Colonic mucosa (tissue), 4 donors: ENCODE measurements at places on chromosomes 6 and 20. TPM values are rescaled to one million over a fixed set of nuclear protein-coding genes. Genes with fewer than 3 reads are reported as not detected.
A peak's percentile ranks its signal among the peaks of the same experiment; 100 is the strongest.

Gene RNASET2
- 87.1 TPM for total RNA-seq

Gene TLDC2
- 29.7 TPM for total RNA-seq

Gene BCAS1
- total RNA-seq = 154 TPM

Gene PNISR
- 58.5 TPM for total RNA-seq

Gene IL17F
- total RNA-seq = not detected

Gene ID4
- total RNA-seq = 5.3 TPM

Gene TRPC4AP
- total RNA-seq = 52.8 TPM

Gene NNAT
- not detected for total RNA-seq

Gene NMBR
- total RNA-seq = not detected

Gene RIPOR3
- 2.9 TPM for total RNA-seq

Gene SPAG4
- 5.7 TPM for total RNA-seq

Gene KCNK16
- total RNA-seq = not detected

DNA sequence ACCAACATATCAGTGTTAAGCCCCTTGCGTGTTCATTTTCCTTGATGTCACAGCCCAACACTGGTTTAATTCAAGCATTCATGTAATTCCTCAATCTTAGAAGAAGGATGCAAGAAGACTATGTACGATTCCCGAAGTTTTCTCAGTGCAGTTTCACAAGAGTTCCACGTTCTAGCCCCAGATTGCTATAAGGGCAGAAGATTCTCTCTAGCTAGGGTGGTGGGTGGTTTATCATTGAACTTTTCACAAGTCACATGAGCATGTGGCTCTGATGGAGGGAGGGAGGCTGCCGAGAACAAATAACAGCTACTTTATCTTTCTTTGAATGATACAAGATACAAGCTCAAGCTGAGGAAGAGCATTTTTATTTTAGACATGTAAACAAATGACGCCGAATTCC lies 71.9 kb upstream of the NHSL1 start:
- DNase-seq = no peak

DNA sequence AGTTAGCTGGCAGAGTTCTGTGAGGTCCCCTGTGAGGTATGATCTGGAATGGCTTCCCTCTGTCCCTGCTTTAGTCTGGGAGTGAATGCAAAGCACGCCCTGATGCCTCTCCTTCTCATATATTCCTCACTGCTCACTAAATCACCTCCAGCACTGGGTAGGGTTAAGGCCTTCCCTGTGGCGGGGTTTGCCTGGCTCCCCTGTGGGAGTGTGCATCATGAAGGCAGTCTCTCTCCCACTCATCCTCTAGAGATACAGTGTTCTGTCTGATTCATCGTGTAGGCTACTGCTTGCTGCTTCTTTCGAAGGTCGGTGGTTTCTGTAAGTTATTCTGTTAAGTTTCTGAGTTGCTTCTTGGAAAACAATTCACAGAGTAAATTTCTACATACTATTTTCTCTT lies 420.0 kb upstream of the EYS start:
- no peak for DNase-seq

GRCh38 chr20:46150943-46151342 lies 32.8 kb downstream of the CD40 start:
- DNase-seq = no peak

DNA sequence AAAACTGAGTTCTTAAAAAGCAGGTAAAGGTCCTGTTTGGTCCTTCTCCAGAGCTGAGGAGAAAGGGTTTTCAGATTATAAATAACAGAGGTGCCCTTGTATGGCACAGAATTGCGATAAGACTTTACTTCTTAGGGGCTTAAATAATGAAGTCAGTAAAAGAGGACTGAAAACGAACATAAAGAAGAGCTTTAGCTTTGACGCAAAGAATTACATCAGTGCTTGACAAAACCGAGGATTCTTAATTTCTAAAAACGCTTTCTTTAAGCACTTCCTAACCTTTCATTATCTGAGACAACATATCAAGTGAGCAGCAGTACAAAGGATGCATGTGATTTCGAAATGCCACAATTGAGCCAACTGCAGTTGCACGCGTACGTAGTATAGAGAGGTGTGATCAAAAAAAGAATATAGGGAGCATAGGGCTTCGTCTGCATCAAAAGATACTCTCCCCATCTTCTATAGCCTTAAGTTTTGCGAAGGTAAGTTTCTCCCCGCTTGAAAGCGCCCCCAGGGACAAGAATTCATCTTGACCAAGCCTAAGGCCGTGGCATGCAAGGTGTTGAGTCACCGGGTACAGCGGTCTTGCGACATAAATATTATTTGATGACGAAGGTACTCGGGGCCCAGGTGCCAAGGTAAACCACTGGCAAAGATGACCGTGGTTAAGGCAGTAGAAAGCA lies 778 bp upstream of the LOC128125822 start:
- peak; percentile 74 for DNase-seq

DNA sequence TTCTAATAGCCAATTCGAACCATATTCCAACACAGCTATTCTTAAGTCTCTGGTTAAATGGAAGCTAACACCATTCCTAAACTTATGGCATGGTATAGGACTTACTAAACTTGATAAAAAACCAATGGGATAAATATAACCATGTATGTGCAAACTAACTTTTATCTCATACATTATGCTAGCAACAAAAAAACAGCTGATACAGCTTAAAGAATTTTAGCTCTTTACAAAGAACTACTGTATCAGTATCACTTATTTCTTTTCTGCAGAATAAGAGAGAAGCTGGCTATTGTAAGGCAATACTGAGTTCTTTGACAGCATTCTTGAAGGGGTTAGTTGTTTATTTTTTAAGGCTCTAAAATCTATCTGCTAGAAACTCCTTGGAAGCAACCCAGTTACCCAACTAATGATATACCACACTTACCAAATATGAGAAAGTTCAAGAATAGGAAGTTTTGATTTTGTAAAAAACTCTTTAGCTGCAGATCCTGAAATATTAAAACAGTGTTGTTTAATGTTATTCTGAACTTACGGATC lies 44.9 kb downstream of the REPS1 start:
- no peak for DNase-seq

- no peak for DNase-seq
Observed at GRCh38 chr20:4563031-4563430, 158.7 kb upstream of the PRND start.

DNA sequence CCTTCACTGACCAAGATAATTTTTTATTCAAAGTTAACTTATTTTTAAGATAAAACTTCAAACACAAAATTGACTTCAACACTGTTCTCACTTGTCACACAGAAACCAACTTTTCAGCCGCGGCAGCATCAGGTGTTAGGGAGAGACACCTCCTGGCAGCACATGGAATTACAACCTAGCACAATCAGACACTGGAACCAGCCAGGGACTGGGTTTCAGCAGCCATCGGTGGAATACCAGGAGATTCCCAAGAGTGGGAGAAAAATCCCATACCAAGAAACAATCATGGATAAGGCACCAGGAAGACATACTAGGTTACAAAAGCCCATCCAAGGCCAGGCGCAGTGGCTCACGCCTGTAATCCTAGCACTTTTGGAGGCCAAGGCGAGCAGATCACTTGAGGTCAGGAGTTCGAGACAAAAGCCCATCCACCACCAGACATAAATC lies 70.0 kb downstream of the SNX5 start:
- DNase-seq = peak; percentile 83

- DNase-seq = no peak
Observed at GRCh38 chr6:89910902-89911240, 16.6 kb downstream of the GJA10 start.

- no peak for DNase-seq
Observed at GRCh38 chr6:14543971-14544585, 426.5 kb downstream of the CD83 start.

- no peak for DNase-seq
Observed at GRCh38 chr20:20203784-20204183, 151.5 kb downstream of the CFAP61 start.

DNA sequence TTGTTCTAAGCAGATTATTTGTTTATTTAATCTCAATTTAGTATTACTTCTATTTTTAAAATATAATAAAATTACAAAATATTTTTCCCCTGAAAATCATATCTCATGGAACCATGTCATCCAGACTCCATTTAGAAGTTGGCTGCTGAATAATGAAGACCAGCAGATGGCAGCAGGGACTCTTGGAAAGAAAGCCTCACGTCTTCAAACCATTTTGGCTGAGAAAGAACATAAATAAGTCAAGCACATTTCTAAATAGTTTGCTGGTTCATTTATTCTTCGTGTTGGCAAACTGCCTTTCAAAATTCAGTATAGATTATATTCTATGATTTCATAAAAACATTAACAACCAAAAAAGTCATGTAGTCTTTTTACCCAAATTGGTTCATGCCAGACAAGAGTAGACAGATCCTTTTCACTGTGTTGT lies 71.7 kb downstream of the RCAN2 start:
- DNase-seq = peak; percentile 72

GRCh38 chr6:106967936-106968555 lies 6.5 kb downstream of the CD24 start:
- no peak for DNase-seq

GRCh38 chr20:18007534-18008292 lies 38.9 kb downstream of the MGME1 start:
- DNase-seq = peak; percentile 34

- no peak for DNase-seq
Observed at GRCh38 chr6:96834070-96834469, 3.2 kb downstream of the GPR63 start.

GRCh38 chr20:6178537-6178936 lies 55.7 kb upstream of the FERMT1 start:
- DNase-seq = no peak

- DNase-seq = no peak
Observed at GRCh38 chr20:37838769-37839431, 64.0 kb upstream of the VSTM2L start.

DNA sequence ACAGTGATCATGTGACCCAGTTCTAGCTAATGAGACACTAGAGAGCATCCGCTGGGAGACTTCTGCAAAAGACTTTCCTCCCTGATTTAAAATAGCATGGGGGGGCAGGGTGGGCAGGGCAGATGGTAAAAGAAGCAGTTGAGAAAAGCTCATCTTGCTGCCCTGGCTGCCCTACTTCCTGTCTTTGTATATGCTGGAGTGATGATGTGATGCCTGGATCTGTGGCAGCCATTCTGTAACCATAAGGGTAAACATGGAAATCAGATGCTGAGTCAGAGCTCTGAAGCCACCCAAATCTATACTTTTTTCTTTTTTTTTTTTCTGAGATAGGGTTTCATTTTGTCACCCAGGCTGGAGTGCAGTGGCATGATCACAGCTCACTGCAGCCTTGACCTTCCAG lies 25.4 kb downstream of the ZFP64 start:
- DNase-seq = no peak

DNA sequence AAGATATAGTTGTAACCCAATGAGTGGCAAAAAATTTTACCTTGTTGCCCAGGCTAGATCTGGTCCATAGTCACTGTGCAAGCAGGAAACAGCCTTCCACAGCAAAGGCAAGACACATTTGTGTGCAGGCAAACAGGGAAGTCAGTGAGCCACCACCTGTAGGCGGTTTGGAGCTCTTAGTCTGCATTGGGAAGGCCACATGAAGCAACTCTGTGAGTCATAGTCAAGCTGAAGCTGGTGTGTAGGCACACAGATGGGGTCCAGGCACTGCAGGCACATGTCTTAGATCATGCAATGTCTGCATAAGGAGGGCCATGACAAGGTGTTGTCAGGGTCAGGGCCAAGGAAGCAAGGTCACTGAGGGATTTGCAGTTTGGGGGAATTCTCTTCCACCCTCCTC lies 543.2 kb upstream of the EPHA7 start:
- DNase-seq = no peak

DNA sequence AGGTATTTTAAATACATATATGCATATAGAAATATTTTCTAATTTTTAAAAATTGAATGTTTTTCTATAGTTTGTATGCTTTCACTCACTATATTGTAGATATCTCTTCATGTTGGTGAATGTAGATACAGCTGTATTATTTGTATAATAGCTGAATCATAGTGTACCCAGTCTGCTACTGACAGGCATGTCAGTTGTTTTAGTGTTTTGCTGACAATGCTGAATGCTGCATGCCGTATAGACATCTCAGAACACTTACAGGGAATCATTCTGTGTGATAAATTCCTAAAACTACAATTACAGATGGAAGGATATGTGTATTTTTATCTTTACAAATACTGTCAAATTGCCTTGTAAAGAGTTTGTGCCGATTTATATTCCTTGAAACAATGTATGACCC lies 175.4 kb downstream of the SIM1 start:
- no peak for DNase-seq

DNA sequence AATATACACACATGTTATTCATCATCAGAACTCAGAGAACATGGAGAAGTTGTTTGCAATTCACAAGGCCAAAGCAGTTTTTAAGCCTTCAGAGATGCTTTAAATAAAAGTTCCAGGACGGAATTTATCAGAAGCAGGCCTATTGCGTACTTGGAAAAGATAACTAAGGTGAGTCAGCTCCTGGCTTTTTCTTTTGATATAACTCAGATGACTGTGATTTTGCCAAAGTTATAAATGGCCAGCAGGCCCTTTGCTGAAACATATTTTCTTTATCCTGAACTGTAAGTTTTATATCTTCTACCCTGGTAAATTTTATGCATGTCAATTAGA lies 55.0 kb upstream of the PLCB1 start:
- no peak for DNase-seq

DNA sequence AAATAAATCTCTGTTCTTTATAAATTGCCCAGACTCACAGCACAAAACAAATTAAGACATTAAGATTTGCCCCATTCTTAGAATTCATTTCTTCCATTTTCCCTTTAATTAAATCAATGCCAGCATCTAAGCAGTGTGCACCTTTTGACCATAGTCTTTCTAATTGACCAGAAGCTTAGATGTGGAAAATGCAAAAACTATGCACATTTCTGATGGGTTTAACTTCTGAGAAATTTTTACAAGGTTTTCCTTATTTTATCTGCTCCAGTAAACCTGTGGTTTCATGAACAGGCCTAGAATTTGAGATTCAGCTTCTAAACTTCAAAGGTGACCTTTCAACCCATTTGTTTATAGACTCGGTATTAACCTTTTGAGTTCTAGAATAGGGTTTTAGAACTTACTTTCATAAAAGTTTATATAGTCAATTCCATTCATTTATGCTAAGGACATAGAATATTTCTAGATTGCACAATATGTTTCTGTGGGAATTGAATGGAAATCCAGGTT lies 437.8 kb upstream of the HSF2 start:
- no peak for DNase-seq

- no peak for DNase-seq
Observed at GRCh38 chr6:10733863-10734262, 11.0 kb downstream of the TMEM14C start.

DNA sequence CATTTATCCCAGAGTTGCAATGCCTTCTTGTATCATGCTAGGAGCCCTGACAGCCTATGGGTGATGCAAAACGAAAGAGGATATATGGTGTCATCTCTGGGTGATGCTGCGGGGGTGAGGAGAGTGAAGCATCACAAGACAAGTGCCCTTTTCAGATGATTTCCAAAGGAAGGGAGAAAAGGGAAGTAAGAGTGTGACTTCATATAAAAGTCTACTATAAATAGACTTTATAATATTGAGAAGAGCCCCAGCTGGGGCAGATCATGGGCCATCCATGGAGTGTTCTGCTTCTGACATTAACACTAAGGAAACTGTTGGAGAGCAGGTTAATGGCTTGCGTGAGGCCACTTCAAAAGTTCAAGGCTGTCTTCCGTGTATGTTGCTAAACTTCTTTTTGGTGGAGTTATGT lies 4.4 kb downstream of the CD83 start:
- no peak for DNase-seq

GRCh38 chr6:15086348-15087158 lies 159.3 kb upstream of the JARID2 start:
- DNase-seq = peak; percentile 38
